ENCODE measurements at places on chromosomes 3 and 15.

GRCh38 chr3:27166888-27167287 lies 202.3 kb downstream of the NEK10 start:
- peak; percentile 100 for DNase-seq

- no peak for DNase-seq
Observed at GRCh38 chr3:128329491-128330213, 137.0 kb downstream of the DNAJB8 start.

GRCh38 chr3:3860235-3860634 lies 61.0 kb downstream of the LRRN1 start:
- no peak for DNase-seq

- DNase-seq = peak; percentile 76
Observed at GRCh38 chr3:161263057-161263456, 41.9 kb downstream of the NMD3 start.

Measured in fibroblast of gingiva (primary cell).